ENCODE measurements at places on chromosomes 12 and 14.

DNA sequence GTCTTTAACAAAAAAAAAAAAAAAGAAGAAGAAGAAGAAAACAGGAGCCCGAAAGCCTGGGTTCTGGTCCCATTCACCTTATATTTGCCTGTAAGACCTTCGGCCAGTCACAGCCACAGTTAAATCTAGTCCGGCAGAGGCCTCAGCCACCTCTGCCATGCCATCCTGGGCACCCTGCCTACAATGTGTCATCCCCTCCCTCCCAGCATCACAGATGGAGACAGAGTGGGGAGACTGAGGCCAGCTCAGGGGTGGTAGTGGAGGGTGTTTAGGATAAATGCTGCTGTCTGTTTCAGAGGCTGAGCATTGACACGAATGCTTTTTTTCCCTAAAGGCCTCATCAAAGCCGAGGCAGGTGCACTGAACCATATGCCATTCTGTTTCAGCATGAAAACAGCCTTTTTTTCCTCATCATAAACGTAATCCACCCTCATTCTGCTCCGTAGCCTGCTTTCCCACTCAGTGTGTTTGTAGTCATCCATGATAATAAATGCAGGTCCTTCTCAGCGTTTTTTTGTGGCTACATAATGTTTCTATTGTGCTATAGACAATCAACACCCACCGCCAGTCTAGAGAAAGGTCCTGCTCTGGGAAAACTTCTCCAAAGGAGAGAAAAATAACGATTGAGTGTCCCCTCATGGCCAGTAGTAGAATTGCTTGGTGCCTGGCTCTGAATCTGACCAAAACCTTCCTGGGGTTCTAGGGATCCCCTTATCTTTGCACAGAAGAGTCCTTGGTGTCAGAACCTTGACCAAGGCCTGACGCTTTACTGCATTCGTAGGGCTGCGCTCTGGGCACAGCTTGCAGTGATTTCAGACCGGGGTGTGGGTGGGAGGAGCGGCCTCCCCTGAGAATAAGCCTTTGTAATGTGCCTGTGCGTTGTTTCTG, 41.1 kb upstream of the TSPAN9 start:
- no peak for DNase-seq

DNA sequence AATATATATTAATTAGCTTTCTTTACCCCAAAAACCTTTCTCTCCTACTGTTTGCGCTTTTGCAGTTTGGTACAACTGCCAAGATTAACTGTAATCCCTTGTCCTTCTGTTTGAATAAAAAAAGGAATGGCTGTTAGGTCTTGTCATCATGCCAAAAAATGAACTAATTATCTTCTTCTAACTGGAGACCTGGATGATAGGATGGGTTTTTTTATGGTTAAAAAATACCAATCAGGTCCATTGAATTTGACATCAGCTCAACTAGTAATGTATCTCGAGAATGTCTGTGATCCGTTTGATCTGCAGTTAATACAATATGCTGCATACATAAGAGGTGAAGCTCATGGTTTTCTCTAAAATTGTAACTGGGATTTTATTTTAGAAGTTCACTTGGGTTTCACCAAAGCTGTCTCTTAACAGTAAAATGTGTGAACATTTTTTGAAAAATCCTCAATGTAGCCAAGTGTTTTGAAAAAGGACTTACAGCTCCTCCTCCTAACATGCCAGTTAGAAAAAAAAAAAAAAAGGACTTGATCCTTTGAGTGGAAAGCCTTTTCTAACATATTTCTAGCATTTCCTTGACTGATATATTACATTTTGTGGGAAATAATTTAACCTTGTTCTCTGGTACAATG, 96.8 kb downstream of the SRGAP1 start:
- no peak for DNase-seq

DNA sequence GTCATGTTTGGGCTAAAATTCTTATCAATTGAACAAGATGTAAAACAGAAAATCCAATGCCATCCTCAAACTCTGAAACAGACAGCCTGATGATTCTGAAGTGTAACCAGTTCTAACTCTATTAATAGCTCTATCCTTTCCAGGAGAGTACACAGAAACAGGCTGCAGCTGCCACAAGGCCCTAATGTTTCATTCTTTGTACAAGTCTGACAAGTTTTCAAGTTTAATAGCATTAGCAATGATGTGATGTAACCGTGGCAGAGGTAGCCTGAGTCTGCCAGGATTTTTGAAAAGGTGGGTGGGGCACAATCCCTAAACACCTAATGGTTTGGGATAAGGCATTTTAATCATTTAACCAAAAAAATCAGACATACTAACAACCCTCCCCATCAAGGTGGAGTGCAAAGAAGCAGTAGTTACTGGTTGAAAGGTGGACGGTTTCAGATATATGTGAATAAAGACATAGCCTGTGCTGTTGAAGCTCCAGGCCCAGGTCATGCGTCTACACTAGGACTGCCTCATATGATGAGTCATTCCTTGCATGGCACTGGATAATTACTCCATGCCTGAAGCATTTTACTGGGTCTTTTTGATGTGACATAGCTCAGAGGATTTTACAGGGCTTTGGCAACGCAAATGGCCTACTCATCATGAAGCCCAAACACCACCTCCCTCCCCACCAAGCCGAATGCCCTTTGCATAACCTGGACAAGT, 145.1 kb upstream of the GRIP1 start:
- no peak for DNase-seq

- DNase-seq = no peak
Measured at GRCh38 chr12:57166971-57167371, 19.6 kb upstream of the LRP1-AS start.

GRCh38 chr14:59464486-59465315, 479 bp downstream of the GPR135 start:
- peak; percentile 8 for DNase-seq

DNA sequence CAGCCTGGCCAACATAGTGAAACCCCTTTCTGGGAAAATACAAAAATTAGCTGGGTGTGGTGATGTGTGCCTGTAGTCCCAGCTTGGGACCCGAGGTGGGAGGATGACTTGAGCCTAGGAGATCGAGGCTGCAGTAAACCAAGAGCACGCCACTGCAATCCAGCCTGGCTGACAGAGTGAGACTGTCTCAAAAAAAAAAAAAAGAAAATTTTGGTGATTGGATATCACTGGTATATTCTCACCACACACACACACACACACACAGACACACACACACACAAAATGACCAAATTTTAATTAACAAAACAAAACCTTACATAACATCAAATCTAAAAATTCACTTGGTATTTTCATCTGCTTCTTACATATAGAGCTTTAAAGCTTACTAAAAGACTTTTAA, 3.4 kb upstream of the FAM177A1 start:
- no peak for DNase-seq

- no peak for DNase-seq
Measured at GRCh38 chr12:93425736-93426411, 15.9 kb downstream of the UBE2N start.

GRCh38 chr12:6959058-6959804, 8.1 kb downstream of the PTPN6 start:
- no peak for DNase-seq

DNA sequence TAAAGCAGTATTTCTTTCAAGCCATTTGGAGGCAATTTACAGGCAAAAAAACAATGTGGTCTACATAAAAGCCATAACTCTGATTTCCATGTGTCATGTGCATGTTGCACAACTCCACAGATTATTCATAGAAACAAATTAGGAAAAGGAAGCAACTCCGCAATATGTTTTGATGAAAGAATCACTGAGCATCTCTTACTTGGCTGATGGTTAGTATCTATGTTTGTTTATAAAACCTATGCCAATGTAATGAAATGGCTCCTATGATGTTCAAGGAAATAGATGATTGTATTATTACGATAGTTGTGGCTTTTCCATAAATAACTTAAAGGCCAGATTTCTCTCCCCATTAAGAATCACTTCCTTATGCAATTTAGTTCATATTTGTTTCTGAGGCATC, 373.7 kb downstream of the CCDC91 start:
- no peak for DNase-seq

DNA sequence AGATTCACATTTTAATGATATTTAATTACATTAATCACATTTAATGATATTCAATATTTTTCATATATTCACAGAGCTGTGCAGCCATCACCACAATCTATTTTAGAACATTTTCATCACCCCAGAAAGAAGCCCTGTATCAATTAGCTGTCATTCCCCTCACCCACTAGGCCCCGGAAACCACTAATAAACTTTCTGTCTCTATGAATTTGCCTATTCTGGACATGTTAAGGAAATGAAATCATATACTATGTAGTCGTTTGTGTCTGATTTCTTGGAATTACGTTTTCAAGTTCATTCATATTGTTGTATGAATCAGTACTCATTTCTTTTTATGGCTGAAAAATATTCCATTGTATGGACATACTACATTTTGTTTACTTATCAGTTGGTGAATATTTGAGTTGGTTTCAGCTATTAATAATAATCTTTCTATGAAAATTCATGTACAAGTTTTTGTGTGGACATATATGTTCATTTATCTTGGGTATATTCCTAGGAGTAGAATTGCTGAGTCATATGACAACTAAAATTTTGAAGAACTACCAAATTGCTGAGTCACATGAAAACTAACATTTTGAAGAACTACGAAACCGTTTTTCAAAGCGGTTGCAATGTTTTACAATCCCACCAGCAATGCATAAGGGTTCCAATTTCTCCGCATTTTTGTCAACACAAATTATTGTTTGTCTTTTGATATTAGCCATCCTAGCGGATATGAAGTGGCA, 11.7 kb upstream of the OTOGL start:
- no peak for DNase-seq

DNA sequence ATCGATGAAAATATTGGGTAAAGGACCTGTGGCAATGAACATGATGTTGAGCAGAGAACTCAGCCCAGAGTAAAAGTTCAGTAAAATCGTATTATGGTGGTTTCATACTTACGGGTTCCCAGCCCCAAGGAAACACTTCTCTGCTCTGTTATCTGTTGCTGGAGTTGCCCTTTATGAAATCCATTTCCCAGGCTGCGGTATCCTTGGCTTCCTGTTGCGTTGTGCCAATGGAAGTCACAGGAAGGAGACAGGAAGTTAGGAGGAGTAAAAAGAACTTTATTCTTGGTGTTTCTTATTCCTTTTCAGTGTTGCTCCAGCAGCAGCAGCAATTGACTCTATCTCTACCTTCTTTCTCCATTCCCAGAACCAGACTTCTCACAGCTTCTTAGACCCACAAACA, 965.2 kb downstream of the VRK1 start:
- no peak for DNase-seq

Measured in stimulated activated CD8-positive, alpha-beta memory T cell treated with anti-CD3 and anti-CD28 coated beads, Interleukin-2, amount 100 ng/mL, for 1 hour (primary cell).